Omental fat pad (tissue), 4 donors: ENCODE measurements at places on chromosomes 2 and 18.
A peak's percentile ranks its signal among the peaks of the same experiment; 100 is the strongest.

DNA sequence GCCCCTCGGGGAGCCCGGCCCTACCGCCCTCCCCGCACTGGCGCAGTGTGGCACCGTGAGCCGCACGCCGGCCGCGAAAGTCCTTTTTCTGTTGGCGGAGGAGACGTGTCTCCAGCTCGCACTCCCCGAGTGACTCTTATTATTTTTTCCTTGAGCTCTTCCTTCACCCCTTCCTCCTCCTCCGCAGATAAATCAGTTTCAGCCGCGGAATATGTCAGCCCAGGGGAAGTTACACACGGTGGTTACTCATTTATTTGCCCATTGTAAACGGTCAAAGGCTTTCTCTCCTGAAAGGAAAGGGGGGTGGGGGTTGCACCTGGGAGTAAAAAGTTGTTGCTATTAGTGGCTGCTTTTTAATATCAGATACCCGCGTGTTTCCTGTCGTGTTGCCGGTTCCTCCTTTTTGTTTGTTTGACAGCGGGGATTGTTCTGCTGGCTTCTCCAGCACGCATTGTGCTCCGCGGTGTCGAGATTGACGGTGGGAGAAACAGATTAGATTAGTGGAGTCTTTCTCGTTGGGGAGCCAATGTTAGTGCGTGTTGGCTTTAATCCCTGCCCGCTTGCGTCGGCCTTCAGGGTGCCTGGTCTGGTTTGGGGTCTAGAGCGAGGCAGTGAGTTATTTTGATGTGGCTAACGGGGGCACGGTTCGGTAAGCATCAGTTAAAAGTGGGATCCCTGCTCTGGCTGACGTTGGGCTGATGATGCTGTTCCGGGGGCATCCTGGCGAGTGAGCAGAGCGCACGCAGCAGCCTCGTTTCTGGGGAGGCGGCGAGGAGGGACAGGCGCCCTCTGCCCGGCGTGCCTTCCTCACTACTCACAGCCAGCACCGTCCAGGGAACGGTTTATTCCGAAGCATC, 1.6 kb downstream of the CRIM1 start:
- no peak for DNase-seq

DNA sequence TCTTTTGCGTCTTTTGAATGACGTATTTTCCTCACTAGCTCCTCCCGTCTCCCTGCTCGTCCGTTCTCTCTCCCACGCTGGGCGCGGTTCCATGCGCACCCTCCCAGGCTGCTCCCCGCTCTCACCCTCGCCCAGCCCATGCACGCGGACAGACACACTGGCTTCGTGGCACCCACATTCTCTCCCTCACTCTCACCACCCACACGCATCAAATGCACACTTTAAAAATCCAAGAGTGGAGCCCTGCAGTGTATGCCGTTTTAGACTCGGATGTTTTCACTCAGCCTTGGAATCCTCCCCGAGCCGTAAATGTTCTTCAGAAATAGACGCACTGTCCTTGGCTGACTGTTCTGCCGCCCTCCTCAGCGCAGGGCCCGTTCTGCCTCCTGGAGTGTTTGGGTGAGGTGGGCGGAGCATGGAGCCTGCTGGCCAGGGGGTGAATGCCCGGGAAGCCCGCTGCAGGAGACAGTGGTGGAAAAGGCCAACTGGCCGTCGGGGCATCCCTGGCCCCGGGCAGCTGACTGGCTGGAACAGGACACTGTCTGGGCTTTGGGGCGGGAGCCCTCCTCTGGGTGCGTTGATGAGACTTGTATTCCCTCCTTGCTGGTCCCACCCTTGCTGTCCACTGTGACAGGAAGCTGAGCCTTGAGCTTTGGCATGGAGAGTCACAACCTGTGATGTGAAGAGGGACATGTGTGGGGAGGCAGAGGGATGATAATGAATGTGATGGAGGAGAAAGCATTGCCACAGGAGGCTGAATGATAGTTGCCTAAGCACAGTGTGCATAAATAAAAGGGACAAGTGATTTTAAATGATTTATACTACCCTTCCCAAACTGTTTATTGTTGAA, 35.4 kb upstream of the LYPD6B start:
- no peak for DNase-seq

GRCh38 chr18:58800582-58800981, 64.1 kb upstream of the ZNF532 start:
- no peak for DNase-seq

GRCh38 chr18:8707556-8708300, 2.4 kb downstream of the MTCL1 start:
- no peak for DNase-seq

DNA sequence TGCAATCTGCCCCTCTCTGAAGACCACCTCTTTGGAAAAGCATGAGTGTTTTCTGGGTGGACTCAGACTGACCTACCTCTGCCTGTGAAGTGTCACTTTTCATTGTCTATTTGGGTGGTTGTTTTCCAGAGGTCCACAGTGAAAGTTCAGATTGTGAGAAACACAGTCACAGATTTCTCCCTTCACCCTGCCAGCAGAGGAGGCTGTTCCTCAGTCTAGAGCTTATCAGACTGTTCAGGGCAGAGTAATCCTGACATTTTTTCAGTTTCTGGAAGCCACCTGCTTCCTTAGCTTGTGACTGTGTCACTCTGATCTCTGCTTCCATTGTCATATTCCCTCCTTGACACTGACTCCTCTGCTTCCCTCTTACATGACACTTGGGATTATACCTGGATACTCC, 55.4 kb upstream of the RMP24 start:
- no peak for DNase-seq

GRCh38 chr2:134220344-134220974, 33.4 kb upstream of the MGAT5 start:
- no peak for DNase-seq

GRCh38 chr2:200122683-200123082, 167.3 kb downstream of the MAIP1 start:
- DNase-seq: no peak

DNA sequence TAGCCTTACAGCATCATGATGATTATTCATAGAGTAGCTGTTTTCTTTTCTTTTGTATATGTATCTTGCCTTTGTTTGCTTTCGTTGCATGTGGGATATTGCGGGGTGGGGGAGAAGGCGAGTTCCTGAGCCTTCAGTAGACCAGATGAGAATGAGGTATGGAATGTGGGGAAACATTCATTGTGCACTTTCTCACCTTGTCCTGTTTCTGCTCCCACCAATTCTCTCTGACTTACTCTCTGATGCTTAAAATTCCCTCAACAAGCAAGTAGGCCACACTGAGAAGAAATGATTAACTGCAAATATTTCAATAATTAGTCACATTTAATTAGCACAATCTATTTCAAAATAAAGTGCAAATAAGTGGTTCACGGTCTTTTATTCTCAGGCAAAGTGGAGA, 31.0 kb downstream of the GKN2 start:
- DNase-seq: no peak

DNA sequence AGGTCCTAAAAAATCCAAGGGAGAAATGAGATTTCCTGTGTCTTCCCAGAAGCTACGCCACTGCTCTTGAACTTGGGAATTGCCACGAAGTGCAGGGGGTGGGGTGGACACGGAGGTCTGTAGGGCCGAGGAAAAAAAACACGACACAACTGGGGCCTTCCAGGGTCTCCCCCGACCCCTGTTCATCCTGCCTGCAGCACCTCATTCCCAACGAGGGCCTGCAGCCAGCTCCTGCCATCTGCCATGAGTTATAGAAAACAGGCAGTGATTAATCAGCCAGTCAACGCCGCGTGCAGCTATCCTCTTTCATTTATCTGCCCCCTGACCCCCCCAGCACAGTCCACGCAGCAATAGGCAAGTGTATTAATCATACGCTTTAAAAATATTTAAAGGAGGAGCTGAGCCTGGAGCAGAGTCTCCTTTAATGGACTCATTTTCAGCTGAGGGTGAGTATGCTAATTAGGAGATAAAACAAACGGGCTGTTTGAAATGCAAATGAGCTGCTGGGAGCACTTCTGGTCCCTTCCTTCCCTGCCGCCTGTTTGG, 209.9 kb downstream of the TFCP2L1 start:
- peak; percentile 50 for DNase-seq

DNA sequence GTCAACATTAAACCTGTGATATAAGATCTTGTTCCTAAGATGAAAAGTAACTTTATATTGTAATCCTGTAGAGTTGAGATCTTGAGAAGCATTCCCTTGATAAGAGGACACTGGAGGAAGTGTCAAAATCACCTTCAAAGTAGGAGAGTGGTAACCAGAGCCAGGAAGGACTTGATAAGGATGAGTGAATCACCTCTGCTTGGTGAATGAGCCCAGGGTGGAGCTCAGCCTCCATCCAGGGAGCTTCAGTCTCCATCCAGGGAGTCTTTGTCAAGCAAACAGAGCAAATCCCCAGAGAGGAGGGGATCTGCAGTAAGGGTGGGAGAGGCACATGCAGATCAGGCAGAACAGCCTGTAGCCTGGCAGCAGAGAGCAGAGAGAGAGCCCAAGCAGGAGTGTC, 167.1 kb upstream of the SIX2 start:
- DNase-seq: no peak

- no peak for DNase-seq
Measured at GRCh38 chr2:191951376-191951775, 104.5 kb upstream of the CAVIN2 start.

GRCh38 chr2:157853211-157853610, 22.9 kb downstream of the ACVR1 start:
- no peak for DNase-seq

GRCh38 chr18:9971313-9971920, 57.6 kb downstream of the VAPA start:
- DNase-seq: peak; percentile 75

DNA sequence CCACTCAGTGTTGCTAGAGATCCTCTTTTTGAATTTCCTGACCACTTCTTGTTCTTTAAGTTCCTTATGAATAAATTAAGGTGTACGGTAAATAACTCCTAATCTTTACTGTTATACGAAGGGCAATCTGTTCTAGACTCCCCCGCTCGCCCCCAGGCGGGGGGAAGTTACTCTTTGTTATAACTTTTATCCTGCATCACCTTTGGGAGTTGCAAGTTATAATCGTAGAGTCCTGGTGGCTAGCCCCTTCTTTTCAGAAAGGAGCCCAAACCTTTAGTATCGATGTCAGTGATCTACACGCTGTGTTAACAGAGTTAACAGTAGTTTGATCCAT, 652 bp downstream of the GCA start:
- DNase-seq: no peak

GRCh38 chr2:33425586-33426031, 50.8 kb upstream of the RASGRP3 start:
- DNase-seq: no peak

GRCh38 chr2:190723397-190724090, 74.7 kb downstream of the NAB1 start:
- no peak for DNase-seq

GRCh38 chr2:129422028-129422427, 557.4 kb upstream of the RAB6C start:
- DNase-seq: no peak

- no peak for DNase-seq
Measured at GRCh38 chr2:54471221-54471711, 15.1 kb downstream of the SPTBN1 start.

GRCh38 chr2:160741815-160742214, 248.2 kb upstream of the RBMS1 start:
- no peak for DNase-seq

DNA sequence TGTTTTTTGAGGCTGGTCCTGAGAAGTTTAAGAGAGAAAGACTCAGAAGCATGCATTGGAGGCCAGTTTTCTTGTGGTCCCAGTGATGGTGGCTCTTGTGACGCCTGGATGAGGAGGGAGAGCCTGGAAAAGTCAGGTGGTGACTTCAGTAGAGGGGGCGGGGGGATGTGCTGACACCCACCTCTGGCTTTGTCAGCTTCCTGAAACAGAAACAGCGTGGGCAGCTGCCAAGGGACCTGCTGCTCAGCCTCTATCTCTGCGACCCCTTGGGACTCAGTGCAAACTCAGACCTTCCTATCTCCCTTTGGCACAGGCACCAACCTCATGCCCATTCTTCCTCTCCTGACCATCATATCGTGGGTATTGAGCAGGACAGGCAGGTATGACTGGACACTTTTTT, 6.4 kb downstream of the TGFBRAP1 start:
- DNase-seq: no peak

- no peak for DNase-seq
Measured at GRCh38 chr2:105869341-105869740, 124.6 kb downstream of the NCK2 start.

DNA sequence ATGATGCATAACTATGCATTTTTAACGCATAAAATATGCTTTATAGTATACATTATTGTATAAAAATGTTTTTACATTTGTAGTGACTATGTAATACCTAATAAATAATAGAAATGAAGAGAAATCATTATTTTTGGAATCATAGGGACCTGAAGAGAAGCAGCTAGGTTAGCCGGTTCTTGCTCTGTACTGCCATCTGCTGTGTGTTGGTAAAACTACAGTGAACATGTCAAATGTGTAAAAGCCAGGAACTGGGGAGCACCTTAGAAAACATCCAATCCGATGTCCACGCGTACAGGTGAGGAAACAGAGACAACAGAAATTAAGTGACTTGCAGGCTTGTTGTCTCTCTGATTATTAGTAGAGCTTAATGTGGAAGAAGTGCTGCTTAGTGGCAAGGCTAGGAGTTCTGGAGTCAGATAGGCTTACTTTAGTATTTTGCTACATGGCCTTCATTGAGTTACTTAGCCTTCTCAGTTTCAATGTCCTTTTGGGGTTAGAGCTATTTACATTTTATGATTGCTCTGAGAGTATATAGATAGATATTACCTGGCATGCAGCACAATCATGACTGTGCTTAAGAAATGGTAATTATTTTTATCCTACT, 386.5 kb downstream of the DLGAP1 start:
- no peak for DNase-seq

DNA sequence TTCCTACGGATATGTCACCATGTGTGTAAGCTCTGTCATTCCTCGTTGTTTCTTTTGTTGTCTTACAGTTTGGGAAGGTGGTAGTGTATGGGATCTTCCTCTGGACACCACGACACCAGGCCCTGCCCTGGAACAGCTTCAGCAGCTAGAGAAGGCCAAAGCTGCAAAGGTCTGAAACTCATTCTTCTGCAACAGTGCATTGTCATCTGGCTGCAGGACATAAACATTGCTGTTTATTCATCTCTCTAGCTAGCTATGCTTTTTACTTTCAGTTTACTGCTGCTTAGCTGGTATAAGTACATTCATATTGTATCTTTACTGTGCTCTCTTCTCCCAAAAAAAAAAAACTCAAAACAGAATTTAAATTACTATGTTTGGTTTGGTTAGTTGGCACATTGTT, 39.2 kb upstream of the KCNJ13 start:
- no peak for DNase-seq

GRCh38 chr2:232502911-232503808, 15.5 kb upstream of the ECEL1 start:
- DNase-seq: no peak

DNA sequence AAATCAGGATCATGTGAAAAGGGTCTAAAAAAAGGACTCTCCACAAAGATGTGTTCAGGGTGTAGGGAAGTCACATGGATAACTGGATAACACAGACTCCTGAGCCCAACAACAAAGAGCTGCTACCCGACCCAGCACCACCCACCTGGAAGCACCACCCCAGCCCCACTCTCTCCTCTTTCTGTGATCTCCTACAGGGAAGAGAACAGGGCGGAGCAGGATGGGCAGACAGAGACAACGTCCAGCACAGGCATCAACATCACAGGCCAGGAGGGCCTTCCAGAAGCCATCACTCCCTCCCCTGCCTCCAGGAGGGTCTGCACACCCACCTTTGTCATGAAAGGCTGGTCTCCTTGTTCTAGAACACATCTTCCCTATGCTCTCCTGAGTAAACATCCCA, 1.3 kb upstream of the CIB4 start:
- DNase-seq: no peak

GRCh38 chr2:69618362-69618761, 25.2 kb downstream of the AAK1 start:
- no peak for DNase-seq

- no peak for DNase-seq
Measured at GRCh38 chr2:104866883-104867812, 13.2 kb downstream of the POU3F3 start.

GRCh38 chr18:13548966-13549879, 177.1 kb downstream of the FAM210A start:
- no peak for DNase-seq
